ENCODE measurements at places on chromosomes 2 and 18.
A peak's percentile ranks its signal among the peaks of the same experiment; 100 is the strongest.

DNA sequence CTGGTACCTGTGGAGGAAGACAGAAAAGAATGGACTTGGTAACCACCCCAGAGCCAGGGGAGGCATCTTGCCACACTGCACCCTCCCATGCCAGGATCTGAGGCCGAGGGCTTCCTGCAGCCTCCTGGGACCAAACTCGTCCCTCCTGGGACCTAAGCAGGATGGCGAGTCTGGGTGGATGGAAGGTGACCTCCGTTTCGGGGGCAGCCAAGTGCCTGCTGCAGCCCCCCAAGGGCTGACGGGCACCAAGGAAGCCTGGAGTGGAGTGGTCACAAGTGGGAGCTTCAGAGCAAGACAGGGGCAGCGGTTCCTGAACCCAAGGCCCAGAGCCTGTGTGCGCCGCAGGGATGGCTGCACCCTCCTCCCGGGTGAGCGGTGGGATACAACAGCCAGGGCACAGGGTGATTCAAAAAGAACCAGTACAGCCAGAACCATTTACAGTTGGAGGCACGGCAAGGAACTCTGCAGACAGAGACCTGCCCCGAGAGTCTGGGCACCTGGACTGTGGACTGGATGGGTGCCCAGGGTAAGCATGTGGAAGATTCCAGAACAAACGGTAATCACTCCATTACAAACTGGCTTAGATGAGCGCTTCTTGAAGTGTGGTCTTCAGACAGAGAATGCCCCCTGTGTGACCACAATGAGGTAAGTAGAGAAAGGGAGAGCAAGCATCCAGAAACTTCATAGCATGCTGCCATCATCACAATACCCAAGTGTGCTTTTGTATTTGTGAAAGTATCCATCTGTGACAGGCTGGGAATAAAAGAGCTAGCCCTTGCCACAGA, 12.1 kb downstream of the HS1BP3 start:
- no peak for DNase-seq

- DNase-seq: no peak
These were observed 40.3 kb downstream of the EML6 start for GRCh38 chr2:54763636-54764291.

- no peak for DNase-seq
These were observed 82.3 kb downstream of the ARHGAP28 start for GRCh38 chr18:6811816-6812215.

DNA sequence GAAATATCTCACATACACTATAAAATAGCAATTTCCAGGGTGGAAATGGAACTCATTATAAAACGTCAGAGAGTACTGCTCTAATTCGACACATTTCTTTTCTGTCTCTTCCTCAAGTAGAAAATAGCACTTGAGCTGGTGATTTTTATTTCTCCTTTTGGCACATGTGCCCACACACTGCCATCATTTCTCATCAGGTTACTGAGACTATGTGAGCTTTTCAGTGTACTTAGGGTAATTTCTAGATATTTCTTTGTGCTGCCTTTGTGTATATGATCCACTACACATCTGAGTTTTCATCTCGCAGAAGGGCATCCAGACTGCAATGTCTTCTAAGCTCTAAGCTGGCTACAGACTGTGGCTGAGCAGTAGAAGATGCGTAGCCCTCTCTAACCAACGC, 62.1 kb upstream of the PGAP1 start:
- no peak for DNase-seq

DNA sequence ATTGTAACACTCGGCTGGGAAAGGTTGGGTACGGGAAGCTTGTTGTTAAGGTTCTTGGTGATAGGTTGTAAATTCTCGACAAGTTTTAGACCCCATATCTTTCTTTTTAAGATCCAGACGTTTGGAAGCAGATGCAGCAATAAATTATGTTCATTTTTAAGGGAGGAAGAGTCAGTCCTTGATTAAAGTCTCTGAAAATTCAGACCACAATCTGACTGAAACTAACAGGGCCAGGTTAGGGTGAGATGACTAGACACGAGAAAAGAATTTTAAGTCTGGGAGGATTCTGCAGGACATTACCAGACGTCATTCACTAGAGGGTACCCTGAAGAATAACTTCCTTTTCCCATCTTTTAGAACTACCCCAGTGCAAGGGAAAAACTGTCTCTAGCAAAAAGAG, 16.1 kb downstream of the WIPF1 start:
- no peak for DNase-seq

- DNase-seq: peak; percentile 33
These were observed 50.5 kb downstream of the IMPA2 start for GRCh38 chr18:12031846-12032245.

- no peak for DNase-seq
These were observed 88.4 kb downstream of the ACTR2 start for GRCh38 chr2:65316072-65316471.

DNA sequence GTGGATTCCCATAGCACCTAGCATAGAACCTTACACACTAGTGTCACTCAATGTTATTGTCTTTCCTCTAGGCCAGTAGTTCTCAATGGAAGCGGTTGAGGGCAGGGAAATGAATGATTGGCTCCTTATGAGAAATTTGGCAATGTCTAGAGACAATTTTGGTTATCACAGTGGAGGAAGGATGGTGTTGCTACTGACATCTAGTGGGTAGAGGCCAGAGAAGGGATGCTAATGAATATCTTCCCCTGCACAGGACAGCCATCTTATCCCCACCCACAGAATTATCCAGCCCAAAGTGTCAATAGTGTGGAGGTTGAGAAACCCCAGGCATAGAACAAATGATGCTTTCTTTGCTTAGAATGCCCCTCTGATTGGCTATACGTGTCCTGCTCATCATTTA, 15.8 kb downstream of the C18orf63 start:
- DNase-seq: no peak

DNA sequence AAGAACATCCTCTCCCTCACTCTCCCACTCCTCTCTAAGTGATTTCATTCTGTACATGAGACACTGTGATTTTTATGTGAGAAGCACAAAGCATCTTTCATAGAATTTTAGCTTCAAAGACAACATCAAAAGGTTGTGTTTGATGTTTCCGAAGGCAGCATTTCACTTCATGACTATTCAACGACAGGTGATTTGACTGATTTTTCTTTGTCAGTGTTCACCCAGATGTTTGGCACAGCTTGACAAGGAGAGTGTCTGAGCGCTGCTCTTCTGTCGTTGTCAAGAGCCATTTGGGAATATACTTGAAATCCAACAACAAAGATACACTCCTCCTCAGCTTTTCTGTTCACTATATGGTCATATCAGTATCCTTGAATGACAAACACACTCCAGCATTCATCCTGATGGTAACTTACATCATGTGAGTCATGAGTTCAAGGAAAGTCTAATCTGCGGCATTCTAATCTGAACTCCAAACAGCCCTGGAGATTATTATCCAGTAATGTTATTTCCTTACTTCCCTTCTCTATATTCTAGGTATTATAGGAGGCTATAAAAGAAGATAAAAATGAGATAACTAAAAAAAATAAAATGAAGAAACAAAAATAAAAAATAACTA, 45.9 kb upstream of the ST6GAL2 start:
- no peak for DNase-seq

GRCh38 chr2:211408483-211408891, 852.1 kb downstream of the CPS1 start:
- no peak for DNase-seq

DNA sequence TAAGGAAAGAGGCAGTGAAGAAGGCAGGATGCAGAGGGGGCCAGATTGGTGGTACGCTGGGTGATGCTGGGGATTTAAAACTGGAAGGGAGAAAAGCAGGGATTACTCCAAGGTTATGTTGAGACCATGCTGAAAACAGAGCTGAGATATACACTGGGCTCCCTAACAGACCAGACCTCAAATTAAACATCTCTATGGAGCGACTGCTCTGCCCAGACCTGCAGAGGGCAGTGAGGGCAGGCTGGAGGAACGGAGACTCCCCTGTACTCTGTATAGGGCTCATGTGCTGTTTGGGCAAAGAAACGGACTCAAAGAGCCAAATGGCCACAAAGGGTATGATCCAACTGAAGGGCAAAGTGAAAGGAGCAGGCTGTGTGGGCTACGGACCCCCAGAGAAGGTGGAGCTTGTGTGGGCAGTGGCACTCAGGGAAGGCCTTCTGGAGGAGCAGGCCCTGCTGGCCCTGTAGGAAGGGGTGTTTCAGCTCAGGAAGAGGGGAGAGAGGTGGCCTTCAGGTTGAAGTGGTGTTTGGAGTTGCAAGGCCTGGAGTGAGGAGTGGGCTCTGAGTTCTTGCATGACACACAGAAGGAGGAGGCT, 4.8 kb upstream of the CELF4 start:
- no peak for DNase-seq

GRCh38 chr2:99079226-99079625, 62.3 kb upstream of the C2orf15 start:
- DNase-seq: no peak

- no peak for DNase-seq
These were observed 336.1 kb upstream of the FSIP2 start for GRCh38 chr2:185402474-185402873.

GRCh38 chr2:201680743-201681142, 17.7 kb downstream of the MPP4 start:
- no peak for DNase-seq

GRCh38 chr2:216850665-216851322, 9.1 kb downstream of the TNP1 start:
- DNase-seq: no peak

DNA sequence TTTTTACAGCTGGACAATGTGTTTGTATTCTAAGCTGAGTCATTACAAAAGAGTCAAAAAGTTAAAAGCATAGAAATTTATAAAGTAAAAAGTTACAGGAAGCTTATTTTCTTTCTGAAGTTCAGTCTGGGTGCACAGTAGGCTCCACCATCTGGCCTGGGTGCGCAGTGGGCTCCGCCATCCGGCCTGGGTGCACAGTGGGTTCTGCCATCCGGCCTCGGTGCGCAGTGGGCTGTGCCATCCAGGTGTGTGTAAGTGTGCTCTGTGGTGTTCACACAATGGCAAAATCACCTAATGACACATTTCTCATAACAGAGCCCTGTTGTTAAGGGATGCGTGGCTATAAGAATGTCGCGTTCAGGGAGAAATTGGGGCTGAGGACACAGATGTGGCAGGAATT, 195.5 kb downstream of the ANKRD30B start:
- no peak for DNase-seq

DNA sequence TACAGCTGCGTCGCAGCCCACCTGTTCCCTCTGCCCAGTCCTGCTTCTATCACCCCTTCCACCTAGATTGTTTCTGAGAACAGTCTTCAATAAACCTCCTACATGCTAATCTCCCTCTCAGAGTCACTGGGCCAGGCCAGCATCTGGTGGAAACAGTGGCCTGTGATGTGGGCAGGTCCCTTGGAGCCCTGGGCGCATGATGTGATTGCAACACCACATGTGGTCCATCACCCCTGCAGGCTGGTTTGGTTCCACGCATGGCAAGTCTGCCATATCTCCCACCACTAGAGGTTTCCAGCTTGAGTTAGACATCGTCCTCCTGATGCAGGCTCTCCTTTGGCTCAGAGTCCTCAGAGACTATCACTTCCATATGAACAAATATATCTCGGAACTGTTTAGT, 83.5 kb downstream of the PRKCE start:
- no peak for DNase-seq

DNA sequence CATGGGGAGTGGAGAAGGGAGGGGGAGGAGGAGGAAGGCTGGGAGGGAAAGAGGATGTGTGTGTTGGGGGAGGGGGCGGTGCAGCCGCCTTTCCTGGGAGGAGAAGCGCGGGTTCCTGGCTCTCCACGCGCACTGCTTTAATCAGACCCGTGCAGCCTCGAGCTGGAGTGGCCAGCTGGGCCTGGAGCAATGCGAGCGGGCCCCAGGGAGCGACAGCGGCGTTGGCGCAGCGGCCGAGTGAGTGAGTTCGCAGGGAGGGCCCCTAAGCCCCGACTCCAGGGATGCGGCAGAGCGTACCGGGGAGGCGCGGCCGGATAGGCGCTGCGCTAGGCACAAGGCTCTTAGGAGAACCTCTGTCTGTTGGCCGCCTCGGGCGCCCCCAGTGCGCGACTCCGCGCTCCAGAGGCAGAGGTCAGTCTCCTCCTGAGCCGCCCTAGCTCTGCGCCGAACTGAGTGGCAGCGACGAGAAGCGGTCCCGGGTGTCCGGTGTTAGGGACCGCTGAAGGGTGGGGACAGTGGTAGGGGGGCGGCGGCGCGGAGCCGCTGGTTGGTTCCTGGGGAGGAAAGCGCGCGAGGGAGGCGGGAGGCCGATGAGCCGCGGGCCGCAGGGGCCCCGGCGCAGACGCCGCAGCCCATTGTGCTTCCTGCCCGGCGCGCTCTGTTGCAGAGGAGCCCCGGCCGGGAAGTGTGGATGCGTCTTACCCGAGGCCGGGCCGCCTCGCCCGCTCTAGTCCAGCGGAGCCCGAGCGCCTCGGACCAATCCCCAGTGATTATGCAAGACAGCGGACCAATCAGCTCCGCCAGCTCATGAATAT, 455 bp upstream of the DLX1 start:
- DNase-seq: peak; percentile 89

DNA sequence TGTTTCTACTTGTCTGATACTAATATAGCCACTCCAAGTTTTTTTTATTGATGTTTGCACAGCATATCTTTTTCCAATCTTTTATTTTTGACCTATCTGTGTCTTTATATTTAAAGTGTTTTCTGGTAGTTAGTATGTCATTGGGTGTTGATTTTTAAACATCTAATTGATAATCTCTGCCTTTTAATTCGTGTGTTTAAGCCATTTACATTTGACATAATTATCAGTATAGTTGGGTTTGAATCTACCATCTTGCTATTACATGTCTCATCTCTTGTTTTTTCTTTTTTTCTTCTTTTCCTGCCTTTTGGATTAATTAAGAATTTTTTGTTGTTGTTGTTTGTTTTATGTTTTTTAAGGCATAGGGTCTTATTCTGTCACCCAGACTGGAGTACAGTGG, 44.2 kb downstream of the TAF1B start:
- no peak for DNase-seq

GRCh38 chr18:77001041-77001440, 131.5 kb downstream of the MBP start:
- DNase-seq: no peak

DNA sequence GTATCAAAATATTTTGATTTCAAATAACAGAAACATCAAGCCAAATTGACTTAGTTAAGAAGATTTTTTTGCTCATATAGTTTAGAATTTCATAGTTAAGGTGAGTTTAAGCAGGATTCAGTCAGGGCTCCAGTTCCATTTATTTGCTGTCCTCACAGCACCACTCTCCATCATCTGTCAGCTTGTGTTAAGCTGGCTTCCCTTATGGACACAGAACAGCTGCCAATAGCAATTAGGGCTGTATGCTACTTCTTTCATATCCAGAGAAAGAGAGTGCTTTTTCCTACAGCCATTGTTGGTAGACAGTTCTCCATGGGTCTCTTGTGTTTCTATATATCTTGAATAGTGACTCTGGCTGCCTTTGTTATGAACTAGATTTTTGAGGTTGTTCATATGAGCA, 95.4 kb upstream of the CYP20A1 start:
- DNase-seq: no peak

GRCh38 chr18:25516747-25517498, 165.0 kb upstream of the ZNF521 start:
- no peak for DNase-seq

GRCh38 chr2:86225581-86225980, 26.3 kb downstream of the MRPL35 start:
- DNase-seq: no peak

GRCh38 chr2:68317971-68318913, 1.5 kb downstream of the CNRIP1 start:
- no peak for DNase-seq

GRCh38 chr2:229150317-229150716, 120.8 kb downstream of the PID1 start:
- no peak for DNase-seq

- DNase-seq: no peak
These were observed 10.5 kb upstream of the EPAS1 start for GRCh38 chr2:46286715-46287114.

GRCh38 chr2:206614811-206615210, 27.5 kb upstream of the FAM237A start:
- no peak for DNase-seq

- no peak for DNase-seq
These were observed 541.5 kb upstream of the NETO1 start for GRCh38 chr18:73409242-73409641.

All from AG04449 (cell line).